ENCODE measurements at places on chromosomes 5 and 9.

DNA sequence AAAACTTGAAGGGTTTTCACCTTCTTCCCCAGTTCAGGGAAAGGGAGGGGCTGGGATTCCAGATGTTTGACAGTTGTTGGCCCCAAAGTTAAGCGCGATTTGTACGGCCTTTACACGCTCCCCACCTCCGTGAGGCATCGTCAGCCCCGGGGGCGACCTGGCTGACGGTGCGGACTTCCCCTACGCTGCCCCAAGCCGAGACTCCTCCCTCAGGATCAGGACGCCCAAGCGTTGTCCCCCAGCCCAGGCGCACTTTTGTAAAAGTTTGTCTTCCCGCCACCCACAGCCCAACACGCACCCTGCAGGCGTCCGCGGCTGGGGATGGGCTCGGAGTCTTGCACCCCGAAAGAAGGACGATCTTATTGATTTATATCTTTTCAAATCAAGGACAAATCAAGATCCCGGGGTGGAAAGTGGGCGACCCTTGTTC is 713 bp downstream of the MOB3B start:
- DNase-seq = peak; percentile 36

DNA sequence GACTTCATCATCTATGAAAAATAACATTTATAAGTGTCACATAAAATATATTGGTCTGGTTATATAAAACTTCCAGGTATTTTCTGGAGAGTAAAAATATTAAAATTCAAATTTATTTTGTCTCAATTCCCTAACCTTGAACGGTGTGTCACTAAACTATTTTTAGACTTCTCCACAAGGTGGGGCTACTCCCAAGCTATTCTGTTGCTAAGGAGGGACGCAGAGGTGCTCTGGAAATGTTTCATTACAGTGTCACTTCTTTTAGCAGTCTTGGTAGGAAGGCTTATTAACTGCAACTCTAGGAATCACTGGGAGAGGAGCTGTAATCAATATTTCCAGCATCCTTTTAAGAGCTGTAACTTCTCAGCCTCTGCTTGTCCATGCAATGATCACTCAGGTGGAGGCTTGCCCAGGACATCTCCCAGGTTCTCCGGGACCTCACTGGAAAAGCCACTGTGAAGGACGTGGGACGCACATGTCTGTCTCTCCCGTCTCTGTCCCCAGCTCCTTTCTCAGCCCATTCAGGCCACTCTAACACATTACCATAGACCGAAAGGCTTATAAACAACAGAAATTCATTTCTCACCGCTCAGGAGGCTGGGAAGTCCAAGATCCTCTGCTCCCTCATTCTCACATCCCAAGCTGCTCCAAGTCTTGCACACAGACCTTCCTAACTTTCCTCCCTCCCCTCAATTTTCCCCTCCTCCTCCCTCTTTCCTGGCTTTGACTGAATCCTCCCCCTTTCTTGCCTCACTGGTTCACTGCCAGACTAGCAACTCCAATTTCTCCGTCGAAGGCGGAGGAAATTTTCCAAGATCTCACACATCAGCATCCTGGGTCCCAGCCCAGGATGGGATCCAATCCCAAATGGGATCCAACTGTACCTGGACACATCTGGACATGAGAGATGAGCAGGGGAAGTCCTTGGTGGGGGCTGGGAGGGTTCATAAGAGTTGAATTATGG is 32.7 kb upstream of the DNAH5 start:
- no peak for DNase-seq

- no peak for DNase-seq
Measured at GRCh38 chr9:95822583-95823431, 52.7 kb upstream of the ERCC6L2 start.

DNA sequence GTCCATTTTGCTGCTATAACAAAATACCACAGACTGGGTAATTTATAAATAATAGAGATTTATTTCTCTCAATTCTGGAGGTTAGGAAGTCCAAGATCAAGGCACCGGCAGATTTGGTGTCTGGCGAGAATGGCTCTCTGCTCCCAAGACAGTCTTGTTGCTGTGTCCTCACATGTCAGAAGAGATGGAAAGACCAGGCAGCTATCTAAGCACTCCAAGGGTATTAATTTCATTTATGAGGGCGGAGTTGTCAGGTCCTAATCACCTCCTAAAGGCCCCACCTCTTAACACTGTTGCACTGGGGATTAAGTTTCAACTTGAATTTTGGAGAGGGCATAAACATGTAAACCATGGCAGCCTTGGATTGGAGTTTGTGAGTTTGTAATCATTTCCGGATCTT is 30.3 kb downstream of the ADCY2 start:
- DNase-seq = no peak

- DNase-seq = no peak
Measured at GRCh38 chr5:359301-359897, 37.9 kb downstream of the AHRR start.

DNA sequence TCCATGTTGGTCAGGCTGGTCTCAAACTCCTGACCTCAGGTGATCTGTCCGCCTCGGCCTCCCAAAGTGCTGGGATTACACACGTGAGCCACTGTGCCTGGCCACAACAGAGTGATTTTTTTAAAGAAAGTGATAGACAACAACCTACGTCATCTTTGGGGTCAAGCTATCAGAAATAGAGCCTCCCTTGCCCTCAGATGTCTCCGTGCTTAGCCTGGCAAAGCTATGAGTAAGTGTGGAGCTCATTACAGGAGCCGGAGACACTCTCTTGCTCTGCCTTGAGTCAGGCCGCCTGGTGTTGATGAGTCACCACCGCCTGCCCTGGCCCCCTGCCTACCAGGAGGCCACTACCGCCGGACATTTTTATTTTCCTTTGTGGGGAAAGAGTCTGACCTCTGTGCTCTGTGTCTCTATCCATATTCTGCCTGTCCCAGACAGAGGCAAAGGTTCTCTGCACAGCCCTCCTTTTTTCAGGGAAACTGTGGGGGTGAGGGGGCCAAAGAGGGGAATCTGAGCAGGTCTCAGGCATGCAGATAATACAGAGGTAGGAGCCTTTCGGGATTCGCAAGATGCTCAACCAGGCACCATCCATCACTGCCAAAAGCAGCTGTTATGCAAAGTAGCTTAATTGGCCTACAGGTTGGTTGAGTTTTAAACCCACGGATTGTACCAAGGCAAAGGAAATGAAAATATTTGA is 123.7 kb upstream of the CPEB4 start:
- no peak for DNase-seq

- no peak for DNase-seq
Measured at GRCh38 chr9:137433349-137433915, 7.7 kb downstream of the ENTPD8 start.

DNA sequence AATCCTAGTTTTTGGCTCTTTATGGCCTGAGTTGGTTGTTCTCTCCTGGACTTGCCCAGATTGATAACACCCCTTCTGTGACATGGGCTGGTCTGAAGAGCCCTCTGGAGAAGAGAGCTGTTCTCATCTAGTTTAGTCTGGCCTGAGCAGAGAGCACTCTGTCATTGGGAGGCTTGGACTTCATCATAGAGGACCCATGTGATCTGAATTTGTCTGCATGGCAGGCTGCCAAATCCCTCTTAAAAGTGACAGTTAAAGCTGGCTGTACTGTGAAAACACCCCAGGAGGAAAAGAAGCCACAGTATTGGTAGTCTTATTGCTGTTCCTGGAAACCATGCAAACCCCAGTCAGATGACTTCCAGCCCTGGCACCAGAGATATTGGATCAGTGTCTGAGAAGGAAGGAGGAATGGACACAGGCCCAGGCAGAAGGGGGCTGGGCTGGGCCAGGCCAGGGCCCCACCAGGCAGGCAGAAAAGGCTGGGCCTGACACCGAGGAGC is 3.7 kb upstream of the WDR31 start:
- DNase-seq = no peak

GRCh38 chr5:56350597-56351170 is 117.6 kb upstream of the ANKRD55 start:
- no peak for DNase-seq

Measured in activated naive CD4-positive, alpha-beta T cell treated with anti-CD3 and anti-CD28 coated beads, Interleukin-2, amount 50 U/mL, for 16 hours (primary cell).